C1 segment of cervical spinal cord (tissue), 14 donors: ENCODE measurements at places on chromosomes 4 and X.

GRCh38 chr4:7826176-7826908 is 113.3 kb downstream of the AFAP1 start:
- DNase-seq = no peak

DNA sequence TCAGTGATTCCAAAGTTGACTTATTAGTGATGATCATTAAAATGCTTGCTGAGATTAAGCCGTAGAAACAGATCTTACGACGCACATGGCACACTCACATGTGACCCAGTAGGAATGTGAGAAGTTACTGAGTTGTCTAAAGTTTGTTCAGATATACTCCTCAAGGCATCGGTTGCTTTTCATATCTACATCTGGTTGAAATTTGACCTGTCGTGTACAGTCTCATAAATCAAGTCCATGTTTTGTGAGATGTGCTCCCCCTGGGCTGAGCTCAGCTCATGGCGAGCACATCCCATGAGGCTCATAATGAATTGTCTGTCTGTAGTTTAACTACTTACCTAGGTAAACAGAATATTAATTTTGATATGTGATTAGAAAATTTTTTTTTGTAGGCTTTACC is 67.0 kb downstream of the TNIP2 start:
- DNase-seq = no peak

GRCh38 chr4:119246177-119246733 is 33.7 kb downstream of the USP53 start:
- DNase-seq = peak; percentile 27

- no peak for DNase-seq
Measured at GRCh38 chrX:129754056-129755024, 15.6 kb downstream of the XPNPEP2 start.

- DNase-seq = no peak
Measured at GRCh38 chr4:147078875-147079658, 133.4 kb upstream of the TTC29 start.

- DNase-seq = peak; percentile 76
Measured at GRCh38 chr4:101191302-101192098, 155.8 kb downstream of the PPP3CA start.

- DNase-seq = no peak
Measured at GRCh38 chrX:13742397-13743176, 8.0 kb downstream of the OFD1 start.

GRCh38 chrX:11412715-11413623 is 119.8 kb downstream of the AMELX start:
- no peak for DNase-seq

- no peak for DNase-seq
Measured at GRCh38 chrX:16629909-16630308, 20.0 kb upstream of the S100G start.

- DNase-seq = no peak
Measured at GRCh38 chrX:149476513-149476912, 28.6 kb downstream of the IDS start.

DNA sequence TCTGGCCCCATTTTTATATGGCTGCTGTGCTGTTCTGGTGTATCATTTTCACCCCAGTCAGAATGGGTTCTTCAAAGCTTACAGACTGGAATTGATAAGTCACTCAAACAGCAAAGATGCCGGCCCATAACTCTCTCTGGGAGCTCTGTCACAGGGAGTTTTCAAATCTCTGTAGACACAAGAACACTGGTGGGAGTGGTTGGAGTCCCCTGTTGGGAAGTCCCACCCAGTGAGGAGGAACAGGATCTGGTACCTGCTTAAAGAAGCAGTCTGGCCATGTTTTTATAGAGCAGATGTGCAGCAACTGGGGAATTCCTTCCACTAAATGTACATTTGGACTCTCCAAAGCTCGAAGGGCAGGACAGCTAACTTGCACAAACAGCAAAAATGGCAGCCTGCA is 69.3 kb upstream of the UGT2B7 start:
- no peak for DNase-seq
